Tibial artery (tissue), 4 donors: ENCODE measurements at places on chromosomes 6 and 20.

- no peaks in the 10 kb centered on the region for H3K27me3 ChIP-seq
- DNase-seq = no peak
- peaks cover 12% of the 10 kb centered on the region for H3K4me1 ChIP-seq
- H3K4me3 ChIP-seq = no peak overlapping the region
- H3K36me3 ChIP-seq = no peaks in the 10 kb centered on the region
Measured at GRCh38 chr6:81890846-81891245, 138.4 kb upstream of the TENT5A start.

DNA sequence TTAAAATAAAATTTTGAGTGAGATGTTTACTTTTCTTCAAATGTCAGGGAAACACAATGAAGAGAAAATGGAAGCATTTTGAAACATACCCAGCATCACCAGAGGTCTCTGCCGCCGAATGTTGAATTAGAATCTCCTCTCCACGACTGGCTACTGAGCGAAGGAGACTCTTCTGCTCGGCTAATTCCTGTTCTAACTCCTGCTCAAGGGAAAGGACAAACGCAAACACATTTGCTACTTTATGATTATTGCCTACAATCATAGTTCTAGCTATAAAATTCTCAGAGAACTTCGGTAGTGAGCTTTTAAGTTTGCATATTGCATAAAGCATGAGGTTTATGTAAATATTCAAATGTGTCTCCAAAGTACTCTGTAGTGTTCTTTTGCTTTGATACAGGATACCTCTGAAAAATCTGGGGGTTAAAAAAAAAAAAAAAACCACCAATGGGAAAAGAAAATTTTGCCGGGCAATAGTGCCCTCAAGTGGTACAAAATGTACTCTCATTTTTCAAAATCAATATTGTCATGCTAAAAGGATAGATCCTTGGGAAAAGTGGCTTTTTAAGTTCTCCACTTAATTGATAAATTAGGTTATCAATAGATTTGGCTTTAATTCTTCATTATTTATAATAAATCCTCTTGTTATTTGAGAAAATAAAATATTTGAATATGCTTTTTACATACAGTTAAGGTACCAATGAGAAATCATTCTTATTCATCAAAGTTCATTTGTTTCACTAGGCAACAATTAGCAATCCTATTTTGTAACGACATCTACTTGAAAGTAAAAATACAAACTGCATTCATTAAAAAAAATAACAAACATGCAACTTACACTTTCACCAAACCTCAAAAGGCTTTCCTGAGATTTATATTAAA, 369.0 kb downstream of the SYNE1 start:
- H3K27ac ChIP-seq = peak overlapping the region; percentile 59
- H3K27me3 ChIP-seq = no peaks in the 10 kb centered on the region
- peaks cover 11% of the 10 kb centered on the region for H3K36me3 ChIP-seq

DNA sequence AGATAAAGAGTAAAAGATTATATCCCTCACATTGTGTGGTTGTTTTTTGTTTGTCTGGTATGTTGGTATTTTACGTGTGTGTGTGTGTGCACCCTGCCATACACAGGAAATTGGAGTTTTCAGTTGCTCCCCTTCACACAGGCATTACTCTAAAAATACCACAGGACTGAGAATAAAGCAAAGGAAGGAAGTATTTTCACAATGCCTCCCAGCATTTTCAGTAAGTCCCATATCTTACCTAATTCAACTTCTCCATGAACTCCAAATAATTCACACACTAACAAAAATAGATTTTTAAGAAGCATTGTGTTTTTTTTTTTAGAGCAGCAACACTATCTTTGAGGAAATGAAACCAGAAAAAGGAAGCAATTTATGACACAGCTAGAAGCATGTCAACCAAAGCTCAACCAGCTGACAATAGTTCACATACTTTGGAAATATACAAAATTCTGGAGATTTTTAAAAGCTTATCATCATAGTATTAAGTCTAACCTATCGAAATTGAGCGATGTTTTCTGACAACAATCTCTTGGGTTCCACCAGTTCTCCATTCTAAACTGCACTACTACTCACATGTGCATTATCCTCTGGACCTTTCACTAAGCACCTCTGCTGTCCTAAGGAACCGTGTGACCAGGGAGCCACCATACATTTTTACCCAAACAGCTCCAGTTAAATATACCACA, 2.1 kb downstream of the UBE2J1 start:
- no peaks in the 10 kb centered on the region for H3K27me3 ChIP-seq
- H3K36me3 ChIP-seq = no peaks in the 10 kb centered on the region
- peak overlapping the region; percentile 87 for H3K4me3 ChIP-seq

- H3K27me3 ChIP-seq = no peaks in the 10 kb centered on the region
- no peaks in the 10 kb centered on the region for H3K36me3 ChIP-seq
- peak within 1 kb of the TSS; percentile 75 for H3K4me3 ChIP-seq
- peak; percentile 40 for DNase-seq
- H3K27ac ChIP-seq = peak within 1 kb of the TSS; percentile 64
Measured at GRCh38 chr6:144149894-144150709, at the start of gene STX11. Gene STX11, plus strand, starts transcription at chr6:144150517. Its CDS starts 36,111 bp downstream, at chr6:144186628.

GRCh38 chr20:33689973-33690372, 3.8 kb upstream of the E2F1 start:
- DNase-seq = no peak
- H3K36me3 ChIP-seq = no peaks in the 10 kb centered on the region
- H3K4me3 ChIP-seq = no peak overlapping the region

- H3K36me3 ChIP-seq = no peaks in the 10 kb centered on the region
- H3K27me3 ChIP-seq = no peaks in the 10 kb centered on the region
- H3K27ac ChIP-seq = no peak overlapping the region
- no peak overlapping the region for H3K4me3 ChIP-seq
- H3K4me1 ChIP-seq = peaks cover 5% of the 10 kb centered on the region
Measured at GRCh38 chr20:59830665-59831023, 102.8 kb downstream of the SYCP2 start.

DNA sequence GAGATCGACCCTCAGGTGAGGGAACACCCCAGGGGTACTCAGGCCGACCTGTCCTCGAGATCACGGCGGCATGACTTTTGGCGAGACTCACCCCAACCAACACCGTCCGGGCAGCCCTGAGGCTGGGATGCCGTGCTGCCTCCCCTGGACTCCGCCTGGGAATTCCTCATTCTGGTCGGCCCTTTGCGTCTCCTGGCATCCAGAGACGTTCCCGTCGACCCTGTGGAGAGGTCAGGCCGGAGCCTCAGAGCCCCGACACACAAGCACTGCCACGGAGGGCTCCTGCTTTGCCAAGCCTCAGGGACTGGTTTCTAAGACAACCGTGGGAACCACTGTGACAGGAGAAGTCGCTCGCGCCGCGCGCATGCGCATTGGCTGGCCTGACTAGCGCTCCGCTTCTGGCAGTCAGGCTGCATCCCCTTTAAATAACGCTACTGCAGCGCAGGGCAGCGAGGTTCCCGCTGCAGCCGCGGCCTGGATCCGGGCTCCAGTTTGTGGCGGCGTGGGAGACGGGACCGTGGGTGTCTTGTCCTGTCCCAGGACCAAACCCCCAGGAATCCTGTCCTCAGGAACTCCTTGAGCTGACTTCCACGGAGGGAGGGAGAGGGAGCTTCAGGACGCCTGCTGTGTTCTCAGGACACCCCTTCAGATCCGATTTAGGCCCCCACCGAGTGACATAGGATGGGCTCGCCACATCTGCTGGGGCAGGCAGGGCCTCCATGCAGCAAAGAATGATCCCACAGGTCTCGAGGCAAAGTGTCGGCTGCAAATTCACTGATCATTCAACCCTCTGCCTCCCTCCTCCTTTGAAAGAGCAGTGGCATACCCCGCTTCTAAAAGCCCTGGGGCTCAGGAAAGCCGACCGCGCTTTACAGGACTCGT, 163.2 kb upstream of the ZNF337 start:
- no peak overlapping the region for H3K27ac ChIP-seq
- H3K36me3 ChIP-seq = no peaks in the 10 kb centered on the region
- peak; percentile 55 for DNase-seq

GRCh38 chr6:31068669-31069340, 43.6 kb downstream of the C6orf15 start:
- no peaks in the 10 kb centered on the region for H3K36me3 ChIP-seq
- H3K27me3 ChIP-seq = no peaks in the 10 kb centered on the region
- H3K4me1 ChIP-seq = no peaks in the 10 kb centered on the region

DNA sequence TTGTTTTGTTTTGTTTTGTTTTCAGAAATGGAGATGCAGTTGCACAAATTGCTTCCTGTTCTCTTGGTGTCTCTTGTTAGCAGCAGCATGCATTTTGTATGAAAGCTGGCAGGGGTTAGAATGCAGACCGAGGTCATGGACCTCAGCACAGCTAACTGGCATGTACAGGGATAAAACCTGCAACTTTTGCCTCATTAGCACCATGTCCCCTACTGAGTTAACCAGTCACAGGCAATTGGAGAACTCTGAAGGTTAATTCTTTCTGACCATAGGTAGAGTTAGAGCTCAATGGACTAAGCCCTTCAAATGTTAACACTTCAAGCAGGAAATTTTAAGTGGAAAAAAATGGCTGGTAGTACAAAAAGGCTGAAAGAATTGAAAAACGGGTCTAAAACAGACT, 377.1 kb downstream of the ADGRB3 start:
- H3K36me3 ChIP-seq = no peaks in the 10 kb centered on the region
- DNase-seq = no peak
- H3K27ac ChIP-seq = no peak overlapping the region
- no peaks in the 10 kb centered on the region for H3K4me1 ChIP-seq

- H3K36me3 ChIP-seq = no peaks in the 10 kb centered on the region
- H3K4me1 ChIP-seq = no peaks in the 10 kb centered on the region
- no peak overlapping the region for H3K27ac ChIP-seq
- no peak for DNase-seq
- H3K27me3 ChIP-seq = no peaks in the 10 kb centered on the region
Measured at GRCh38 chr6:140440223-140440835, 1065.9 kb upstream of the CITED2 start.

DNA sequence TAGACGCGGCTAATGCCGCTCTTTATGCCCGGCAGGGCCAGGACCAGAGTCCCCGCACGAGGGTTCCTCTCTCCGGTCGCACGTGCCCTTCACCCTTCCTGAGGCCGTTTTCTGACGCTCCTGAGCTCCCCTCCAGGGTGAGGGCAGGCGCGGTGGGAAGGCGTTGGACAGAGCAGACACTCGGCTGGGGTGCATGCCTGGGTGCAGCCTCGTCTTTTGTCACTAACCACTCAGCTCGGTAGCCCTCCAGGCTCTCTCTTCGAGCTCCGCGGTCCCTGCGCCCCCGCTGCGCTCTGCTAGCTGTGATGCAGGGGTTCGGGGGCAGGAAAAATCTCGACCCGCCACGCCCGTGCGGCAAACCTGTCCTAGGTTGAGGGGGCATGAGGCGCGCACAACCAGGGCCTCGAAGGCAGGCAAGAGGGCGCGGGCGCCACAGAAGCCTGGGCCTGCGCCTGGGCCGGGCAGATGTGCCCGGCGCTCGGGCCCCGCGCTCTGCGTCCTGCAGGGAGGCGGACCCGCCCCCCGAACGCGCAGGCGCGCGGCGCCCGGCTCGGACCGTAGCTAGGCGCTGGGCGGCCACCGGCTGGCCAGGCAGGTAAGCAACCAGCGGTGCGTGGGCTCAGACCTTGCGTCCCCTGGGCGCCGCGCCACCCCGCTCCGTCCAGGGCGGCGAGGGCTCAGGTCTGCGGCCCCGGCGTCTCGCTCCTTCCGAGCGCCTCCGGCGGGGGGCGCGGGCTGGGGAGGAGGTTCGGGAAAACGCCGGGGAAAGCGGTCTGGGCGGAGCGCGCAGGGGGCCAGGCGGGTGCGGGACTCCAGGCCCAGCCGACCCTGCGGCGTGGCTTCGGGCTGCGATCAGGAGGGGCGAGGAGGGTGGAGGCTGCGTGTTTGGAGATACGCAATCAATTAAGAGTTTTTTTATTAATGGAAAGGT, at the start of gene L3MBTL1:
Gene L3MBTL1 (plus strand): TSS at position 548 of the 931 bp plus-strand sequence. CDS start 5,807 bp downstream, outside the sequence.
- peak within 1 kb of the TSS; percentile 52 for H3K4me3 ChIP-seq
- peaks cover 20% of the 10 kb centered on the region for H3K27me3 ChIP-seq

- no peaks in the 10 kb centered on the region for H3K4me1 ChIP-seq
- no peaks in the 10 kb centered on the region for H3K36me3 ChIP-seq
- H3K4me3 ChIP-seq = no peak overlapping the region
- DNase-seq = no peak
Measured at GRCh38 chr6:34226731-34227586, 9.7 kb upstream of the HMGA1 start.
